ENCODE measurements at places on chromosomes 4 and X.

- no peak for DNase-seq
Measured at GRCh38 chr4:13866881-13867280, 239.4 kb upstream of the BOD1L1 start.

DNA sequence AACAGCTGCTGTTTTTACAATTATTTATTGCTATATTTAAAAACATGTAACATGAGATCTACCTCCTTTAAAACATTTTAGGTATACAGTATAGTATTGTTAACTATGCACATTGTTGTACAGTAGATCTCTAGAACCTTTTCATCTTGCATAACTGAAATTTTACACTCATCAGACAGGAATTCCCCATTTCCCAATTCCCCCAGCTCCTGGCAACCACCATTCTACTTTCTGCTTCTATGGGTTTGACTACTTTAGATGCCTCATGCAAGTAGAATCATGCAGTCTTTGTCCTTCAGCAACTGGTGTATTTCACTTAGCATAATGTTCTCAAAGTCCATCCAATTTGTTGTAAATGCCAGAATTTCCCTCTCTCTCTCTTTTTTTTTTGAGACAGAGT lies 9.7 kb upstream of the LSM6 start:
- no peak for DNase-seq

DNA sequence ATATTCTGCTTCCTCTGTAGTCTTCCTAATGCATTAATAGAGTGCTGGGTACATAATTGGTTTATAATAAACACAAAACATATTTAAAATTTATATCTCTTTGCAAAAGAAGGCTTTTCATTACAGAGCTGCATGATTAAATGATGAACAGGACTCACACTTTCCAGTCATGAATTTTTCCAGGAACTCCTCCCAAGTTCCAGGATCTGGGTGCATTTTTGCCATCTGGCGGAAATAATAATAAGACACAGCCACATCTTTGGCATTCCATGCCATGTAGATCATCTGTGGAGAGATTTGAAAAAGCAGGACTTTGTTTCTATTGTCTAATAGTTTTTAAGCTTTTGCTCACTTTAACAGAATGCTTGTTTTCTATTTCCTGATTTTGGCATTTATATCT lies 40.2 kb upstream of the SULT1B1 start:
- DNase-seq: no peak

DNA sequence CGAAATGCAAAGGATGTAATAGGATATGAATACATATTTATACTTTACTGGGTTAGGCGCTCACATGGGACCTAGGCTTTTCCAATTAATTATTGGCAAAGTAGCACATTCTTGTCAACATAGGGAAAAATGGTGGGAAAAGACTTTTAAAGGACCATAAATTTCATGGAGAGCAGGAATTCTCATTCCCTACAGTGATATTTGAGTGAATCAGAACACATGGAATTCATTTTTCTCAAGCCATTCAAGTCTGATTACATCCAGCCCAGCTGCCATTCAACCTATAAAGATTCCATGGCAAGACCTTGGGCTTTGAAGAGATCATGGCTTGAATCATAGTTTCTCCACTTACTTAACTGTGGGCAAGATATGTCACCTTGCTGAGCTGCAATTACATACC lies 150.4 kb downstream of the SOWAHB start:
- no peak for DNase-seq

GRCh38 chr4:113827285-113827684 lies 65.7 kb upstream of the CAMK2D start:
- DNase-seq: no peak

GRCh38 chr4:57435300-57435699 lies 325.1 kb upstream of the IGFBP7 start:
- DNase-seq: no peak

DNA sequence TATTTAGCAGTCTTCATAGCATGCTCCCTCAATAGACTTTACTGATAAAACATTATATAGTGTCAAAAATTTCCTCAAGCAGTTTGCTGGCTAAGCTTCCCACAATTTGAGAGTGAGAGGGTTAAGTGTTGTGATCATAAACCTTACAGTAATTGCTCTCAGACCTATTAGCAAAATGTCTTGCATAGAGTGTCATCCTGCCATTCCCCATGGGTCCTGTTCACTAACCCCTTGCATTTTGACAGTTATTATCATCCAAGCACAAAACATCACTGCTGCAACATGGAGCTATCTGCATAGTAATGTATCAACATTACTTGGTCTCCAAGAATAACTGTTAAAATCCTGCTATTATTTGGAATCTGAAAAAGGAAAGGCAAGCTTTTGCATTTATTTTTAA lies 196.1 kb upstream of the GK2 start:
- DNase-seq: no peak

DNA sequence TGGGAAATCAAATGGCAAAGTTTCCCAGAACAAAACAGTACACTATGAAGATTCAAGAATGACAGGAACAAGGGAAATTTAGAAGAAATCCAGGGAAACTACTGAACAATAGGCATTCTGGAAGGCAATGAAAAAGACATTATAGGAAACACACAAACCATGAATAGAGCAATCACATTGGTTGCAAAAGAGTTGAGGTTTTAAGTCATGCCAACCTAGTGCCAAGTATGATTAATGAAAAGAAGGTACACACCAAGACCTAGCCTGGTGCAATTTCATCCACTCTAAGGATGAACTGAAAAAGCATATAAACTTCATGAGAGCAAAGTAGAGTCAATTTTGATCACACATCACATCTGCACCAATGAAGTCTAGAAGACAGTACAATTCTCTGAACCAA lies 326.9 kb downstream of the PDHA2 start:
- DNase-seq: no peak
